ENCODE measurements at places on chromosomes 2 and 18. TPM values are rescaled to one million over a fixed set of nuclear protein-coding genes. Genes with fewer than 3 reads are reported as not detected.
A peak's percentile ranks its signal among the peaks of the same experiment; 100 is the strongest.

GRCh38 chr2:133503927-133504326 lies 64.3 kb downstream of the NCKAP5 start:
- DNase-seq = no peak
- no peaks in the 10 kb centered on the region for H3K36me3 ChIP-seq
- peaks cover 15% of the 10 kb centered on the region for H3K4me1 ChIP-seq
- no peak overlapping the region for H3K27ac ChIP-seq

DNA sequence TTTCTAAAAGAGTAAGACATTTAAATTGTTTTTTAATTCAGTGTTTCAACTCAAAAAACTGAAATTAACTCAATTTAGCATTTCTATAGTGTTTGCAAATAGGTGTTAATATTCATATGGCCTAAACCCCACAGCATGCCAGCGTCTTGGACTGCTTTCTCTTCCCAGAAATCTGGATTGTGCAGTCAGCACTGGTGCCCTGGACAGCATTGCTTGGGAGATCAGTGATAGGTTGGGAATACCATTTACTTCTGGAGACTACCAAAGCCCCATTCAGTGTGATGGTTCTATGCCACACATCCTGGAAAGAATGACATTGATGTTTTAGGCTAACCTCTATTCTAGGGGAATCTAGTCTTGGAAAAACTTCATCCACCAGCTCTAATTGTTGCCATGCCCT lies 455.0 kb upstream of the KLHL29 start:
- DNase-seq = no peak
- no peaks in the 10 kb centered on the region for H3K36me3 ChIP-seq
- H3K27ac ChIP-seq = no peak overlapping the region
- no peaks in the 10 kb centered on the region for H3K27me3 ChIP-seq
- no peaks in the 10 kb centered on the region for H3K4me1 ChIP-seq

GRCh38 chr2:224670203-224670602 lies 46.0 kb downstream of the CCDC195 start:
- H3K36me3 ChIP-seq = no peaks in the 10 kb centered on the region
- H3K27me3 ChIP-seq = no peaks in the 10 kb centered on the region
- no peak for DNase-seq
- no peak overlapping the region for H3K27ac ChIP-seq
- H3K4me3 ChIP-seq = no peak overlapping the region

DNA sequence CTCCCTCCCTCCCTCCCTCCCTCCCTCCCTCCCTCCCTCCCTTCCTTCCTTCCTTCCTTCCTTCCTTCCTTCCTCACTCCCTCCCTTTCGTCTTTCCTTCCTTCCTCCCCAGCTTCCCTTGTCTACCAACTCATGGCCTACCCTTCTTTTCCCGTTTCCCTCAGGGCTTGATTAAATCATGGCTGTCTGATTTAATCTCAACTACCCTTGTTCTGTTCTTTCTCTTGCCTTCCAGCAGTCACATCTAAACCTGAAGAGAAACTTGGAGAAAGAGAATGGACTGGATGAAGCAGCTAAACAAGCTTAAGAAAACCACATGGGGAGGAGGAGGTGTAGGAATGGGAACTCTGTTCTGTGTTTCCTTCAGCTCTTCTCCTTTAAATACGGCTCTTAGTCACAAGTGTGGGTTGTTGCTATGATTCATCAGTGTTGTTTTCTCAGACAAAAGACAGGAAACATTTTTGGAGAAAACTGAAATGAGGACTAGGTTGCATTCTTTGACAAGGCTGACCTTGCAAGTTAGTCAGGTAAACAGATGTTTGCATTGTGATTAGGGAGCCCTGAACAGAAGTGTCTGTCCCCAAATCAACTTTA lies 177.9 kb downstream of the LRRTM1 start:
- H3K4me3 ChIP-seq = no peak overlapping the region
- H3K27ac ChIP-seq = no peak overlapping the region
- H3K4me1 ChIP-seq = no peaks in the 10 kb centered on the region
- H3K27me3 ChIP-seq = no peaks in the 10 kb centered on the region

DNA sequence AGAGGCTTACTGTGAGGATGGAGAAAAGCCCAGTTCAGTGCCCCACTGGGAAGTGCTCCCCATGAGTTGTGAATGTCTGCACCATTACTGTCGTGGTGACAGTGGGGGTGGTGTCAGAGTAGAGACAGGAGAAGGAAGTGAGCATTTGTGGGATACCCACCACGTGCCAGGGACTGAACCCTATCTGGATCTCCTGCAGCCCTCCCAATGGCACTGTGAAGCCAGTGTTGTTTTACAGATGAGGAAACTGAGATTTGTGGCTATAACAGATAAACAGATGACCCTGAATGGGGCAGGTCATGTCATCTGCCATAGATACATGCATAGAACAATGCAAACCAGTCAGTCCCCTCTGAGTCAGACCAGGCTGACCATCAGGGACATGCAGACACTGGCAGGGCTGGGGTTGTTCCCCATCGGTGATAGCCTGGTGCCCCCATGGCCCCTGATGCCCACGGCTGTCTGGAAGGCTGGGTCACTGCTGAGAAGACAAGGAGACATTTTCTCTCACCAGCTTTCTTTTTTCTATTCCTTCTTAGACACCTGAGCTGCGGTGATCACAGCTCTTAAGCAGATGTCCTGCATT lies 60.8 kb downstream of the EMILIN2 start:
- peak overlapping the region; percentile 72 for H3K4me3 ChIP-seq
- no peak for DNase-seq
- peaks cover 21% of the 10 kb centered on the region for H3K27me3 ChIP-seq
- H3K27ac ChIP-seq = no peak overlapping the region

DNA sequence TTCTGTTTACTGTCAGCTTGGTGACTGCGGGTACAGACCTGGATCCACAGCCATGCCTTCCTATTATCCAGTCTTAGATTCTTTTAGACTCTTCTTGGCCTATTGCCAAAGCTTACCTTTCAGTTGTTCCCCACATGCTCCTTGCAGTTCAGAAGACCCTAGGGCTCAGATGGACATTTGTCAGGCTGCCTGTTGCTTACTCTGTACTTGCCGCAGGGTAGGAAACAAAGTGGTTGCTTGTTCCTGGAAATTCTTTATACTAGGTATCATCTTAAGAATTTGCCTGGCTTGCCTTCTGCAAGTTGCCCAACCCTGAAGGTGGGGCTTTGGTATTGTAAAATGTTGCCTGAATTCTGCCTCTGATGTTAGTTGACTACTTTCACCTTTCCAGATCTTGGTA lies 24.4 kb downstream of the CD28 start:
- no peak for DNase-seq
- H3K4me3 ChIP-seq = no peak overlapping the region
- no peaks in the 10 kb centered on the region for H3K27me3 ChIP-seq
- no peak overlapping the region for H3K27ac ChIP-seq
- H3K36me3 ChIP-seq = no peaks in the 10 kb centered on the region
- H3K4me1 ChIP-seq = no peaks in the 10 kb centered on the region

AGXT gene
- total RNA-seq = not detected

ONECUT2 gene
- total RNA-seq = 0.15 TPM

DNA sequence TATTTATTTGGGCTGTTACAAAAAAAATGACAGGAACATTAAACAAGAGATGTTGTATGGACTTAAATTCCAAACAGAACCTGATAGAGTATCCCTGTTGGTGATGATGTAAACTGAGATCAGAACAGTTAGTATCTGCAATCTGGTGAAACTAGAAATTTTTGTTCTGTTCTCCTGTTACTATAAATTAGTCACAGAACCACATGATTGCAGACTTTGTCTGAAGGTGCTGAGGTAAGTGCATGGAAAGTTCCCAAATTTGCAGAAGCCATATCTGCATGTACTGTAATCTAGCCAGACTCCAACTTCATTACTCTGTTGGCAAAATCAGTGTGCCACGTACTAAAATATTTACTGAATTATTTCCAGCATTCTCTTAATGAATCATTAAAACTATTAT lies 516.3 kb upstream of the FSIP2 start:
- H3K4me3 ChIP-seq = no peak overlapping the region
- no peak overlapping the region for H3K27ac ChIP-seq
- H3K36me3 ChIP-seq = no peaks in the 10 kb centered on the region
- no peaks in the 10 kb centered on the region for H3K27me3 ChIP-seq
- no peaks in the 10 kb centered on the region for H3K4me1 ChIP-seq
- DNase-seq = no peak

DNA sequence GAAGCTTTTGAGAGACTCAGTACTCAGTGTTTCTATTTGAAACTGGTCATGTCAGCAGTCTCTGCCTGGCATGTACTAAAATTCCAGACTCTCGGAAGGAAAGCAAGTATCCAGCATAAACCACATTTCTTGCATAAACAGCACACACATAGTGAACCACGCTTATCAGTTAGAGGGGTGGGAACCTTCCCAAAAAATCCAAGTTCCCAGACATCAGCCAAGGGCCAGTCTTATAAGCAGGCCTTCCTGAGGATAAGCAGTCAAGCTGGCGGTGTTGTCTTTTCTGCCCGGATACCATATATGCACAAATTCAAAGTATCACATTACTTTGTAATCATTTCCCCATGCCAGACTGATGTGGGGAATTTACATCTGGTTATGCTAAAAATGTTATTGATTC lies 73.6 kb downstream of the ST6GAL2 start:
- no peaks in the 10 kb centered on the region for H3K27me3 ChIP-seq
- H3K4me1 ChIP-seq = no peaks in the 10 kb centered on the region
- no peak overlapping the region for H3K4me3 ChIP-seq
- H3K36me3 ChIP-seq = no peaks in the 10 kb centered on the region
- H3K27ac ChIP-seq = no peak overlapping the region
- no peak for DNase-seq

FAM228B gene
- 31.2 TPM for total RNA-seq

VIL1 gene
- total RNA-seq = not detected

UGGT1 gene
- total RNA-seq = 56.3 TPM

DNA sequence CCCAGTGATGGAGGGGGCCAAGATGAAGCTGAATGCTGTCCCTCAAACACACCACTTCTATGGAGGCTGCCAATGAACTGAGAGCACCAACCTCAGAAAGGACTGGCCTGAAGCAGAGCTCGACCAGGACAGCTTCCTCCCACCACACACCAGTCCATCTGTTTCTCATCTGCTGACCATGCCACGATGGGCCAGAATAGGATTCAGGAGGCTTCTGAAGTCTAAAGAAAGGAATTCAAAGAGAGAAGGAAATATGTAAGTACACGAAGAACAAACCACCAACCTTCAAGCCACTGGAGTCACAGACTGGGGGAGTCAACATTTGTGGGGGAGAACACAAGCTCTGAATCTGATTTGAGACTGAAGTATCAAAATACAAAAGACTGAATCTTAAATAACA lies 157.6 kb upstream of the CCDC68 start:
- H3K36me3 ChIP-seq = no peaks in the 10 kb centered on the region
- no peaks in the 10 kb centered on the region for H3K27me3 ChIP-seq
- no peak overlapping the region for H3K4me3 ChIP-seq
- no peak for DNase-seq

- no peak overlapping the region for H3K27ac ChIP-seq
- no peak for DNase-seq
- H3K27me3 ChIP-seq = no peaks in the 10 kb centered on the region
- H3K4me3 ChIP-seq = no peak overlapping the region
Observed at GRCh38 chr2:15988733-15989132, 48.4 kb downstream of the MYCN start.

DNA sequence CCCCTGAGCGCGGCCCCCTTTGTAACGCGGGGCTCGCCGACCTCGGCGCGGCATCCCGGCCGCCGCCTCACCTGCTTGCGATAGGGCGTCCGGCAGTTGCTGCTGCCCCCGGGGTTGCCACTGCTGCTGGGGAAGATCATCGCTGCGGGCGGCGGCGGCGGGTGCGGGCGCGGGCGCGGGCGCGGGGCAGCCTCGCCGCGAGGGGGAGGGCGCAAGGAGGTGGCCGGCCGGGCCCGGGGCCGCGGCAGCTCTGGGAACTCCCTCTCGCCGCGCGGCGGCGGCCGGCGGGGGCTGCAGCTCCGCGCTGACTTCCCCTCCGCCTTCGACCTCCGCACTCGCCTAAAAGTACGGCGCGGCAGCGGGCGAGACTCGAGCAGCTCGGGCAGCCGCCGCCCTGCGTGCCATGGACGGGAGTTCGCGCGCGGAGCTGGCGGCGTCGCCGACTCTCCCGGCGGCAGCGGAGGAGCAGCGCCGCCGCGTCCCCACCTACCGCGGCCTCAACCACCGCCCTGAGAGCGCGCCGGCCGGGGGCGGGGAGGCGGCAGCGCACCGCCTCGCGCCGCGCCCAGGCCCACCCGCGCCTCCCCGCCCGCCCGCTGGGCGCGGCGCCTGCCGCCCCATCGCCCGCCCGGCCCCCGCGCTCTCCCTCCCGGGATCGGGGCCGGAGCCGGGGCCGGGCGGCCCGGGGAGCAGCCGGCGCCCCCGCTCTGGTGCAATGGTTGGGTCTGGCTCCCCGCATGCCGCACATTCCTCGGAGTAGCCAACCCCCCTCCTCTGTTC lies 86.0 kb downstream of the RBMS1 start:
- peak; percentile 86 for DNase-seq
- peak overlapping the region; percentile 91 for H3K4me3 ChIP-seq
- peaks cover 7% of the 10 kb centered on the region for H3K27me3 ChIP-seq
- H3K4me1 ChIP-seq = peaks cover 27% of the 10 kb centered on the region
- H3K27ac ChIP-seq = peak overlapping the region; percentile 86

ORMDL1 gene
- total RNA-seq = 98.8 TPM

NDC80 gene
- total RNA-seq = 69.3 TPM

LOXHD1 gene
- not detected for total RNA-seq

DNA sequence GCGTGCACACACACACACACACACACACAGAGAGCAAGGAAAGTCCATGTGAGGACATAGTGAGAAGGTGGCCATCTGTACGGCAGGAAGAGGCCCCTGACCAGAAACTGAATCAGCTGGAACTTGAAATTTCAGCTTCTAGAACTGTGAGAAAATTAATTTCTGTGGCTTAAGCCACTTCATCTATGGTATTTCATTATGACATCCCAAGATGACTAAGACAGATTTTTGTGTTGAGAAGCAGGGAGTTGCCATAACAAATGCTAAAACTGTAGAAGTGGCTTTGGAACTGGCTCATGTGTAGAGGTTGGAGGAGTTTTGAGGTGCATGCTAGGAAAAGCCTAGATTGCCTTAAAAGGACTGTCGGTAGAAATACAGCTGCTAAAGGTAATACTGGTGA lies 63.4 kb upstream of the ZBTB7C start:
- H3K4me1 ChIP-seq = no peaks in the 10 kb centered on the region
- no peak overlapping the region for H3K27ac ChIP-seq
- H3K27me3 ChIP-seq = no peaks in the 10 kb centered on the region
- H3K36me3 ChIP-seq = no peaks in the 10 kb centered on the region
